ENCODE measurements at places on chromosomes 6 and 20.

DNA sequence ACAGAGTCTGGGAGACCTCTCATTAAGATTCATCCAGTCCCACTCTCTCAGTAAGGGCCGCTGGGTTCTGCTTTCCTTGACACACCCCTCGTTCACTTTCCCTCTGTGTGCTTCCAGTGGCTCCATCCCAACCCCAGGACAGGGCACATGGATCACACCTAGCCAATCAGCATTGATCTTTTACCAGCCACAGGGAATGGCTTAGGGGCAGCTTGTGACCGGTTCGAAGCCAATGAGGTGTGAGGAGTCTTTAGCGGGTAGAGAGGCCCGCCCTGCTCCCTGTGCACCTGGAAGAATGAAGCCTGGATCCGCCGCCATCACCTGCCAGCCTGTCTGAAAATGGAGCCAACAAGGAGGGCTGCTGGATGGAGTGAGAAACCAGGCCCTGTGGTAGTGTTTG is 35.2 kb upstream of the OVOL2 start:
- no peak for DNase-seq

DNA sequence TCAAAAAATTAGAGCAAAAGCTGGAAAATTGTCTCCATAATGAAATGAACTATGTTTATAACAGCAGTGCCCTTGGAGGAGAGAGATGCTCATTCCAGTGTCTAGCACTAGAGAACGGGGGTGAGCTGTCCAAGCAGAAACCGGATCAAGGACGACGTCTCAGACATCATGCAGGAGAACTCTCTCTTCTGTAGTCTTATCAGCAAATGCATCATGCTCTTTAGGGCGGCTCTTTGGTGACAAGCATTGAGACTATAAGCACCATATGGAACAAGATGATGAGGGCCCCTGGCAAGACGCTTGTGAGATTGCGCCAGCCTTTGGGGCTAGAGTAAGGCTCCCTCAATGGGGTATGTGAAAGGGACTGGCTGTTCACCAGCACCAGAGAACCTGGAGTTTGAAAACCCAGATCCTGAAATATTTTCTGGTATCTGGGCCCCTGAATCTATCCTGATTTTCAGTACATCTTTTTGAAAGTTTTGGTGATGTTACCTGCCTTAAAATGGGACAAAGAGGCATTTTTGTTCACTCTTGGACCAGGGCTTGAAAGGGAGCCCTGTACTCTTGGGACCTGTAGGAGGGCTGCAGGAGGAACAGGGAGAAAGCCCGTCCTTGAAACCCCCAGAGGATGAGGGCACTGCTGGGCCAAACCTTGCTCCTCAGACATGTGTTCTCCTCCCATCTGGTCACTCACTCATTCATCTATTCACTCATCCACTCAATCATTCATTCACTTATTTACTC is 127.6 kb downstream of the TTLL2 start:
- no peak for DNase-seq

DNA sequence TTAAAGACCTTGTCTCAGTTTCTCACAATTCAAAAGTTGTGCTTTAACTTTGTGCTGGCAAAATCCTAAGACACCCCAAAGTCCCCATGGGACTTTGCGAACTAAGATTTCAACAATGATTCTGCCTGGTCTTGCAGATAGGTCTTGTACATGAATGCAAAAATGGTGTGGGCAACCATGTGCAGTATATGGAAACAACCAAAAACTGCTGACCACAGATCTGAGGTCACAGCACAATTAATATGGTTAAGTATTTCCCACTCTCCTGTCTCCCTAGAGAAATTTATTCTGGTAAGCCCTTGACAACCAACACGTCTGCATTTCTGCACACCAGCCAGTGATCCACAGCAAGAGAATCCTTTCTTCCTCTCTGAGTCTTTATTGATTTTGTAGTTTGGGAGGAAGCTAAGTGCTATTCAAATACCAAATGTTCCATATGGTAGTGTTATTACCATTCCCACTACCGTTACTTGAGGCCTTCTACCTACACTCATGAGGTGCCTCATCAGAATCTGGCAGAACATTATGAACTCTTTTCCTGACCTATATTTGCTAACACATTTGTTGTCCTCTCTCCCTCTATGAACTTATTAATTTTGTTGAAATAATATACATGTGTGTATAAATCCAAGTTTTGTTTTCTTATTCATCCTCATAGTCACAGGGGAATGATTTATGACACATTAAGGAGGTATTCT is 178.7 kb downstream of the ATXN1 start:
- DNase-seq = no peak

GRCh38 chr20:34222208-34222607 is 19.0 kb upstream of the ASIP start:
- DNase-seq = no peak

GRCh38 chr6:118344014-118344670 is 204.0 kb upstream of the PLN start:
- no peak for DNase-seq

DNA sequence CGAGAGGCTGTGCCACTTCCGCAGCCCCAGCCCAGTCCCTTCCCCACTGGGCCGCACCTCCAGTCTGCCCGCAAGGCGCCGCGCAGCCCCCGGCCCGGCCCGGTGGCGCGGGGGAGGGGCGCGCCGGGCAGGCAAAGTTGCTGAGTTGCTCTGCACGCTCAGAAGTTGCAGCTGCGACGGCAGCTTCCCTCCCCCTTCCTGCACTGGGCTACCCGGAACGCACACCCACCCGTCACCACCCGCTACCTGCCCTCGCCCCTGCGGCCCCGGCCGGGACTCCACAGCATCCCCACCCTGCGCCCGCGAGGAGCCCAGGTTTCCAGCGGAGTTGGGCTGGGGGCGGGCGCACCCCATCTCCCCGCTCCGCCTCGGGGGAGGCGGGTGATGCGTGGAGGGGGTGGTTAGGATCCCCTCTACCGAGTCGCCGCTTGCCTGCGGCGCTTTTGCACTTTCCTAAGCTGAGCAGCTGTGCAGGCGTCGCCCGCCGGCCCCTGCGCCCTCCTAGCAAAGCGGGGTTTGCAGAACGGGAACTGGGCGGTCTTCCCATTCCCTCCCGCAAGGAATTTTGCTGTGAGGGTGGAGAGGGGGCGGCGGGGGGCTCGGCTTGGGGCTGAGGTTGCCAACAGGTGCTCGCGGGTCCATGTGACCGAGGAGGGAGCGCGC is 55.9 kb upstream of the RREB1 start:
- peak; percentile 40 for DNase-seq

DNA sequence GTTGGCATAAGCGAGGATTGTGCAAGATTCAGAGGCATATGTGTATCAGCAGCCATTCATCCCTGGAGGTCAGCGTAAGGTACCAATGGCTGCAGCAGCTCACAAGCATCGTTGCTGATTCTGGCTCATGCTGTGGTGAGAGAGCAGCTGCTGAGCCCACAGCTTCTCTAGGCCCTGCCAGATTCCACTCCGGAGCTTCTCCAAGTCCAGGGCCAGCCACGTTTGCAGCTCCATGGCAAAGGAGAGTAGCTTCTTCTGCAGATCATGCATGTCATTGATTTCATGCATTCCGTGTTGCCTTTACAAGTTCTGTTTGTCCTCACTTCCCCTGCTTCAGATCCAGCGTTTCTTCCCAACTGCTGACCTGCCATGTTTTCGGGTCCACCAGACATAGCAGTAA is 474.8 kb upstream of the ID4 start:
- no peak for DNase-seq

- DNase-seq = no peak
Observed at GRCh38 chr20:41232973-41233926, 84.3 kb downstream of the ZHX3 start.

- DNase-seq = no peak
Observed at GRCh38 chr6:12286373-12287110, 3.6 kb upstream of the EDN1 start.

DNA sequence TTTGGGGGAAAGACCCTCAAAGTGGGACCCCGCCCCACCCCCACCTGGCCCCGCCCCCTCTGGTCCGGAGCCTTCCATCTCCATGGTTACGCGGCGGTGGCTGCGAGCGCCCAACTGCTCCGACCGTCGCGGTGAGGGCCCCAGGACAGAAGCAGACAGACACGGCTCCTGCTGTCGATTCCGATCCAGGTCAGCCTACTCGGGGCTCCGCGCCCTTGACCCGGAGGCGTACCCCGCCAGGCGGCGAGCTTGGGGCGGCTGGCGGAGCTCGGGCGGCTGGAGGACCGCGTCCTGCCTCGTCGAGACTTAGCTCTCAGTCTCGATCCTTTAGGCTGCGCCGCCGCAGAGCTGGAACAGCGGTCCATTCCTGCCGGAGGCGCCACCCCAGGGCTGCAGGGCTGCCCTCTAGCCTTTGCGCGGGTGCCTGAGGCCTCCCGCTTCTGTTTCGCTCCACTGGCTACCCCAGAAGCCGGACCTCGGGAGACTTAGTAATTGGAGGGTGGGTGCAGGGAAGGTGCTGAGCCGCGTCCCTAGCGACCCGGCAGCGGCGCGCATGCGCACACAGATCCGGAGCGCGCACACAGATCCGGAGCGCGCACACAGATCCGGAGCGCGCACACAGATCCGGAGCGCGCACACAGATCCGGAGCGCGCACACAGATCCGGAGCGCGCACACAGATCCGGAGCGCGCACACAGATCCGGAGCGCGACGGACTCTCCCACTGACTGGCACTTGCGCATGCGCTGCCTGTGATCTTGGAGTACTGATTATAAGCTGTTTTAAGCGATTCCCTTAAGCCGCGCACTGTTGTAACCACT is at the start of gene CFAP206:
Gene CFAP206, plus strand, starts transcription at position 72 of the 820 bp plus-strand sequence. CDS start 1,868 bp downstream, outside the sequence.
- DNase-seq = peak; percentile 68

- DNase-seq = no peak
Observed at GRCh38 chr20:36246401-36246800, 10.1 kb downstream of the AAR2 start.

GRCh38 chr20:57999465-58000111 is 228.9 kb downstream of the ANKRD60 start:
- DNase-seq = no peak

- no peak for DNase-seq
Observed at GRCh38 chr20:6618051-6618450, 149.4 kb upstream of the BMP2 start.
